GM23338 (cell line): ENCODE measurements at places on chromosomes 7 and 10.

GRCh38 chr10:28661035-28661434, 16.3 kb upstream of the BAMBI start:
- DNase-seq = no peak

- DNase-seq = no peak
Observed at GRCh38 chr10:110348336-110348735, 43.6 kb upstream of the SMNDC1 start.

DNA sequence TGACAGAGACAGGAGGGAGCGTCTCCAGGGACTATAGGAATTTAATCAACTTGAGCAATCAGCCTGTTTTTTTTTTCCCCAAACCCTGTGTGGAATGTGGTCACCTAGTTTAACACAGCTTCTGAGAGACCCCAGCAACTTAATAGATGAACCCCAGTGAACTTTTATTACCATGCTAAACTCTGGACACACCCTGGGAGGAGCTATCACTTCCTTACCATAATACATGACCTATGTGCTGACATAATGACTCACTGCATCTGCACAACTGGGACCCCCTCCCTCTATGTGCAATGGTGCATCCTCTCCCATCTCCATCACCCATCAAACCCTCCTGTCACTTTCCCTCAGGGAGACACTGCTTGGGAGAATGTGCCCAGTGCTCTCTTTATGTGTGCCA, 83.7 kb downstream of the EPC1 start:
- no peak for DNase-seq

- DNase-seq = no peak
Observed at GRCh38 chr10:4396401-4397283, 429.4 kb upstream of the AKR1E2 start.

DNA sequence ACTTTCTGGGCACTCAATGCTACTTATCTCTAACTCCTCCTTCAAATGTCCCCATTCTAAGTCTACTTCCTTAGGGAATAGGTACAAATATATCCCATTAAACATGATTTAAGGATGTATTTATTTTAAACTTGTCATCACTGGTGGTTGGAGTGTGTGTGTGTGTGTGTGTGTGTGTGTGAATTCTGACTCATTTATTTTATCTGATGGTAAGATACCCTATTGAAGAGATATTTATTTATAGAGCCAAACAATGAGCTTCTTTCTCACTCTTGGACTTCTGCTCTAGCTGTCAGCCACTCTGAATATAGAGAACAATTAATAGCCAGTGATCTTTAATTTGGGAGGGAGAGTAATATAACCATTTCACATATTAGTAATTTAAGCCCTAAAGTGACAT, 17.8 kb upstream of the MAGI2 start:
- DNase-seq = no peak

DNA sequence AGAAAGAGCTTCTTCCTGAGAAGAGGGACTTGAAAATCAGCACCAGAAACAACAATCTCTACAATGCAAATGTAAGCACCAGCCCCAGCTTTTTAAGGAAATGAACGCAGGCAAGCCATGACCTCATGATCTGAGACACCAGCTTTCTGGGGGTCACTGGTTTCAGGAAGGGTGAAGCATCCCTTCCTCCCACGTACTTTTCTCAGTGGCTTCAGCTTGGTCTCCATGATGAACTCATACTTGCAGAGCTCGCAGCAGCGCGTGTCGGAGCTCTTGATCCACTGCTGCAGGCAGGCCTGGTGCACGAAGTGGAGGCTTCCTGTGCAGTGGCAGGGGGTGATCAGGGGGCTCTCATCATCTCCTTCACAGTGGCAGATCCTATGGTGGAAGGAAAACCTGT, 87.0 kb downstream of the ALOX5 start:
- no peak for DNase-seq

GRCh38 chr7:79292834-79293233, 160.6 kb downstream of the MAGI2 start:
- DNase-seq = no peak

DNA sequence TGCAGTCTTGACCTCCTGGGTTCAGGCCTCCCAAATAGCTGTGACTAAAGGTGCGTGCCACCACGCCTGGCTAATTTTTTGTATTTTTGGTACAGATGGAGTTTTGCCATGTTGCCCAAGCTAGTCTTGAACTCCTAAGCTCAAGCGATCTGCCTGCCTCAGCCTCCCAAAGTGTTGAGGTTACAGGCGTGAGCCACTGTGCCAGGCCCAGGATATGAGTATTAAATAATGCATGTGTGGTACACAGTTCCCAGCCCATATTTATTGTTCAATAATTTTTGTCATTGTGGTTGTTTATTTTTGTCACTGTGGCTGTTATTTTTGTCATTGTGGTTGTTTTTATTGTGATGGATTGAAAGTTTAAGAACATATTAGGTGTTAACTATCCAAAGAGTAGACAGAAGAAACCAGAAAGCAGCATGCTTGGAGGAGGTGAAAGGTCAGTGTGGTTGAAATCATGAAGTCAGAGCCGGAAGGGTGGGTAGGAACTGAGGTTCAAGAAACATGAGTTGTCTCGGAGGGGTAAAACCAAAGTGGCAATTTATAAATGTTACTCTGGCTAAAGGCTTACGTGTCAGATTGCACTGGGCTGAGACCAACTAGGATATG, 45.0 kb downstream of the MRC1 start:
- DNase-seq = no peak

GRCh38 chr10:22341190-22341925, 3.9 kb upstream of the SPAG6 start:
- DNase-seq = no peak

DNA sequence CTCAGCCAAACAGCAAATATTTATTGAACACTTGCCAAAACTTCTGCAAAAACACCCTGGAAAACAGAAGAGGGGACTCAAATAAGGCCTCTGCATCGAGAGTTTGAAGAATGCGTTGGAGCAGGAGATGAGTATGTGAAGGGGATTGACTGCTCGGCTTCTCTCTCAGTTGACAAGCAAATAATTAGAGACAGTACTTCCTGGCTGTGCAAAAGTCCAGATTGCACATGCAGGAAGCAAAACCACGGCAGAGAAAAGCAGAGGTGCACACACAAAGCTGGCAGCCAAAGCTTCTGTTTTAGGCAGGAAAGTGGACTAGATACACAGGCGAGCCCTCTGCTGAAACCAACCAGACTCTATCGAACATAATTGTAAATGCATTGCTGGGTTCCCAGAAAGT, 343.6 kb upstream of the MGMT start:
- no peak for DNase-seq

GRCh38 chr7:117124591-117125220, 171.4 kb downstream of the ST7 start:
- DNase-seq = no peak

- DNase-seq = no peak
Observed at GRCh38 chr7:123754271-123754871, 5.6 kb upstream of the WASL start.

DNA sequence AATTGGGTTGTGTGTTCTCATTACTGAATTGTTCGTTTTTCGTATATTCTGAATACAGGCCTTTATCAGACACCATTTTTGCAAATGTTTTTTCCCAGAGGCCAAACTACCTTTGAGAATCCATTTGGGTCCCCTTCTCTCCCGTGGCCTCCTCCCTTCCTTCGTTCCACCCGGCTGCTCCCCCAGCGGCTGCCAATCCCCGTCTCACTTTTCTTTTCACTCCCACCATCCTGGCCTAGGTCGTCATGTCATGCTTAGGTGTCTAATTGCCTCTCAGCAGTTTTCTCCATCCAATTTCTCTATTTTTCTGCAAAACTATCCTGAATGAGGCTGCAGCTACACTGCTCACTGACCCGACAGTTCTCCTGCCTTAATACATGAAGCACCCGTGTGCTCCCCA, 17.9 kb downstream of the PITRM1 start:
- DNase-seq = no peak

DNA sequence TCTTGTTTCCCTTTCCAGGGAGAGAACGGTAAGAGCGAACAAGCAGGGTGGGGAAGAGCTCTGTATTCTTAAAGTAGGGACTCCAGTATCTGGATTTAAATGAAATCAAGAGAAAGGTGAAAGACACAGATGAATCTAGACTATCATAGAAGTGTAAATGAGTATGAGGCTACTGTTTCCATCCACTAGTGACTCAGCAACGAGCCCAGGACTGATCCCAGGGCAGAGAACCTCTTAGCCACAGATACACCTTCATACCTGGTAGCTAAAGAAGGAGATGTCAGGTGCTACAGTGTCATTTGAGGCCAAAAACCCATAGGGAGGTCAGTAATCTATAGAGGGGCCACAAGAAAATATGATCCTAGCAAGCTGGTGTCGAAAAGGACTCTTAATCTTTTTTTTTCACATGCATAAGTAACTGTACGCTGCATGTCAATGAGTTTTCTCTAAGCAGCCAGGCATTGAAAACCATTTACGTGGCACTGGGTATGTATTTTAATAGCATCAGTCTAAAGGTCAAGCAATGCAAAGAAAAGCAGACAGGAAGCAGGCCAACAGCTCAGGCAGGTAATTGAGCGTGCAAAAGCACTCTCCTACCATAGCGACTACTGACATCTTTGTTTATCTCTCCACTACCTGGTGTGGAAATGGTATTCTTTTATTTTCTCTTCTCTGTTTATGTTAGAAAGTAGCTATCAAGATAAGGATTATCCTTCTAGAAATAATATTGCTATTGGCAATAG, 91.5 kb upstream of the EGR2 start:
- no peak for DNase-seq

- no peak for DNase-seq
Observed at GRCh38 chr10:33117230-33117629, 159.2 kb upstream of the ITGB1 start.

DNA sequence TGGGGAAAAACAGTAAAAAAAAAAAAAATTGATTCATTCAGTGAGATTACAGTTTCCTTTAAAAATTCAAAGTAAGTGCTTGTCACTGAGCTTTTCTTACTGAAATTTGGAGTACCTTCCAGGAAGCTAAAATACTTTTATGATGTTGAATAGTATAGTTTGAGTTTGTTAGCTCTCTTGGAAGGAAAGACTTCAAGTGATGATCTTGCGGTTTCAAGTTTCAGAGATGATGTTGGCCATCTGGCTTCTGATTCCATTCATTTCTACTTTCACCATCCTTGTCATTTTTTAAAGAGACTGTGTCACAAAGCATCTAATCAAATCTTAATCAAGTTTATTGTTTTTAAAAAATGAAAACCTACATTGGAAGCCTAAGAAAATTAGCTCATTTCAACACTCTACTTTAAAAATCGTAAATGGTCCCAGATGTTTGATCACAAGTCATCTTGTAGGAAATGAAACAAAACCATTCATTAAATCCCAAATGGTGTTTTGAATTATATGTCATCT, 4.9 kb upstream of the HERPUD2 start:
- DNase-seq = no peak

DNA sequence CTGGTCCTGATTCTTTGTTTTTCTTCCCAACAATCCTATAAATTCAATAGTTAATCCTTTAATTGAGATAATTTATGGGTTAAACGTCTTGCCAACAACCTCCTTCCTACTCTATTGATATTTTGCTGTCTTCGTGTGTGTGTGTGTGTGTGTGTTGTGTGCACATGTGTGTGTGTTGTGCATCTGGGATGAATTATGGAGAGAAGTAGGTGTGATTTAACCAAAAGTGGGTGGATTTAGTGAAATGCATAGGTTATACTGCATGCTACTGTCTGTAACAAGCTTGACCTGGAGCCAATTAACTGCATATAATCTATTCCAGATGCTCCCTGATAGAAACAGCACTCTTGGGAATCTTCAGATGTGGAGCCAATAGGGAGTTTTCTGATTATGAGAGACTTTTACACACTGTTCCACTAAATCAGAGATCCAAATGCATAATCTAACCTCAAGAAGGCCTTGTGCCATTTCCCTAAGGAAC, 61.2 kb downstream of the SEMA3D start:
- no peak for DNase-seq

DNA sequence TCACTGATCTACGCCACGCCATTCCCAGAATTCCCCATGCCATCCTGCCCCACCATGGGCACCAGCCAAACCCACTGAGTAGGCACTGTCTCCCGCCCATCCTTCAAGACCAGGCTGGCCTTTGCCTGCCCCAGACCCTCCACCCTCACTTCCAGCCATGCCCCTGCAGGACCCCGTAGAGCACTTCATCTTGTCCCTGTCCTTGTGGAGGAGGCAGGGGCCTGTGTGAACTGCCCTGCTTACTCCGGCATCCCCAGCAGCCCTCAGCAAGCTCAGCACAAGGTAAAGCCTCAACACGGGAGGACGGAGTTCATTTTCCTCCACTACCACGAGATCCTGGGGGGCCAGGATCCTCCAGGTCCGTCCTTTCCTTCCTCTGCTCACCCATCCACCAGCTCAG, 577.7 kb downstream of the PTPRN2 start:
- no peak for DNase-seq

GRCh38 chr7:132743974-132744373, 167.7 kb upstream of the PLXNA4 start:
- no peak for DNase-seq

- DNase-seq = peak; percentile 11
Observed at GRCh38 chr10:8036506-8037198, 17.8 kb upstream of the GATA3 start.

GRCh38 chr7:92665926-92666325, 75.7 kb upstream of the FAM133B start:
- no peak for DNase-seq

DNA sequence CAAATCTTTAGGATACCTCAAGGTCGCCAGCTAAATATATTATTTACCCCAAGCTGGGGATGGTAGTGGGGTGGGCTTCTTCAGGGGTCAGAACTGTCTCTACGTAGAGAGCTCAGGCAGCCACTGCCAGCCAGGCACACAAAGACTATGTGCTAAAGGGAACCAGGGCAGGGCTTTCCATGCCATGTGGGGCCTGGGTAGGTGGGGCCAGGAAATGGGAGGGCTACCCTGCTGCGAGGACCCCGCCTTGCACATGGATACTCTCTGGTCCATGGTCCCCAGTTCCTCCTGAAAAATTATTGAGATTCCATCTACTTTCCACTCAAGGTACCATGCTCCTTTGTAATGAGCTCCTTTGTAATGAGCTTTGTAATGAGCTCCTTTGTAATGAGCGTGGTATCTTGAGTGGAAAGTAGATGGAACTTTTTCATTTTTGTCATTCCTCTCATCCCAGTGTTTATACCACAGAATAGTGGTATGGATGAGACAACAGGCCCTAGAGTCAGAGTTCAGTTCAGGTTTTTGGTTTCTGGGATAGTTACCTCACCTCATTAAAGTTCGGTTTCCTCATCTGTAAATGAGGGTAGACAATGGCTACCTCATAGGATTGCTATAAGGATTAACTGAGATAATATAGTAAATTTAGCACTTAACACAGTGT, 5.8 kb downstream of the SYNPO2L start:
- DNase-seq = no peak
